NCI-H187 treated with DMSO at 0.1 percent for 48 hours (cell line): ENCODE measurements at places on chromosomes 2 and 18.
A peak's percentile ranks its signal among the peaks of the same experiment; 100 is the strongest.

GRCh38 chr2:151518802-151519201 is 109.1 kb downstream of the RIF1 start:
- no peak for DNase-seq

GRCh38 chr2:99403524-99403923 is 66.3 kb downstream of the EIF5B start:
- no peak for DNase-seq

- DNase-seq, result no peak
These were observed 37.3 kb upstream of the KLF7 start for GRCh38 chr2:207203056-207203455.

DNA sequence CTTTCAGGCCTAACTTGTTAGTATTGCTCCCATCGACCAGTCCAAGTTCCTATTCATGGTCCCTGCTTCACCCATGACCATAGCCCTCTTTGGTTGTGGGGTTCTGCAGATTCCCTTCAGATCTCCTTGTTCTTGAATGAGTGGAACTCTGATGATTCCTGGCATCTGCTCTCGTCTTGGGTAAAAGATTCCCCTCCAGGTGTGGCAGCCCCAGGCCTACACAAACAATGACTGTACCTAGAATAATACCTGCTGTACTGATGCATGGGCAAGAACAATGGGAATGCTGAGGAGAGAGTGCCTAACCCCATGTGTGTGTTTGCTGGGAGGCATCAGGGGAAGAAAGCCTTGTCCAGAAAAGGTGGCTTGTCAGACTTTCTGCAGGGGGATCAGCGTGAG is 39.2 kb upstream of the MRPL19 start:
- no peak for DNase-seq

DNA sequence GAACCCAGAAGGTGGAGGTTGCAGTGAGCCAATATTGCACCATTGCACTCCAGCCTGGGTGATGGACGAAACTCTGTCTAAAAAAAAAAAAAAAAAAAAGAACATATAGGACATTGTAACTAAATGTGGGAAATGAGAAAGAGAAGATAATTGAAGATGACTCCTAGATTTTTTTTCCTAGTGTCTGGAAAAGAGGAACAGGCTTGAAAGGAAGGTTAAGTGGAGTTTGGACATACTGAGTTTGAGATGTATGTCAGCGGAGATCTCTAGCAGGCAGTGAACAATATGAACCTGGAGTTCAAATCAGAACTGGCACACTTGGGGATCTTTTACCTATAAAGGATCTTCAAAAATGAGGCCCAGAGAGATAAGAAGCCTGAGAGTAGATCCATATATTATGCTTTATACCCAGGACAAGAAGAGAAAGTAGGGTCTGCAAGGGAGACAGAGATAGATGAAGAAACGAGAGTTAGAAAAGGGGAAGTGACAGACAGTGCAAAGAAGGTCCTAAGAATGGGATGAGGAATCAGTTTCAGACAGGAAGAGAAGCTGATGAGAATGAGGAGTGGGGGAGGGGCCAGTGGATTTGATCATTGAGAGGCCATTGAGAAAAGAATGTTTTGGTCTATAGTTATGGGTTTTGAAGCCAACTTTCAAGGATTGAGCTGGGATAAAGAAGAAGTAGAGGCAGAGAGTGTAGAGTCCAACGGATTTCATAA is 46.9 kb upstream of the CD28 start:
- no peak for DNase-seq

DNA sequence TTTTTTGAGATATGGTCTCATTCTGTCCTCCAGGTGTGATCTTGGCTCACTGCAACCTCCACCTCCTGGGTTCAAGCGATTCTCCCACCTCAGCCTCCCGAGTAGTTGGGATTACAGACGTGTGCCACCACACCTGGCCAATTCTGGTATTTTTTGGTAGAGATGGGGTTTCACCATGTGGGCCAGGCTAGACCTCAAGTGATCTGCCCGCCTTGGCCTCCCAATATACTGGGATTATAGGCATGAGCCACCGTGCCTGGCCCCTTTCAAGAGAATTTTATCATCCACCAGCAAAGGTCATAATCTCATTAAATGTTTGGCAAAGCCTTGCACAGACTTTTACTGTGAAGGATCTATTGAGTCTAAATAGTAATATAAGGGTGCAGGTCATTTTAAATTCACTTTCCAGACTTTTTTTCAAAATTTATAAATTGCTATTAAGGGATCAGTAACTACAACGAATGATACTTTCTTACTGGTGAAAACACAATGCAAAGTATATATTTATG is 2.5 kb downstream of the HADHA start:
- no peak for DNase-seq

DNA sequence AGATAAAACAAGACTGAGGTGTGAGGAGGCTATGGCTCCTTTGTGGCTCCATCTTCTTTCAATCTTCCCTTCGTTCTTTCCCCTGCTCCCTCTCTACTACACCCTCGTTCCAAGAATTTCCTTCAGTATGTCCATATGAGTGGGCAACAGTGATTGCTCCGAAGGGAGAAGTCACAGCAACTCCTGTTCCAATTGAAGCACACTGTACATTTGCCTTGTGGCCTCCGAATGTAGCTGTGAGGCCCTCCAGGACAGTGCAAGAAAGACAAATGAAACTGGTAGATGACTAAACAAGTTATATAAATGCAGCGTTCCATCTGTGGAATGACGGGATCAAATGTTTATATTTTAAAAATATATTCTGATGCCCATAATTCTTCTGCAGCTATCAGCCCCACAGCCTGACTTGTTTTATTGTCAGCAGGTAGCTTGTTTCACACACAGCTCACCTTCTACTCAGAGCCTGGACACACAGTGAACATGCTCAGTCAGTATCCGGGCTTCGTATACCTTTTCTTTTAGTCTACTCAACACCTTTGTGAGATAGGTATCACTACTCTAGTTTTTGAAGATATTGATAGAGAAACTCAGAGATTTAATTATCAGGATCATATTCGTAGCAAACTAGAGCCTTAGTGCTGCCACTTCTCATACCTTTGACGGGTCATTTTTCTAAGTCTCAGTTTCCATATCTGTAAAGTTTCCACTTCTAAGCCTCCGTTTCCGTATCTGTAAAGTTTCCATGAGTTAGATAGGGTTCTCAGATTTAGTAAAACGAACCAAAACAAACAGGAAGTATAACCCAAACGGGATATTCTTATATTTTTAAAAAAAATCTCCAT is 216.7 kb upstream of the STON1 start:
- DNase-seq, result no peak

DNA sequence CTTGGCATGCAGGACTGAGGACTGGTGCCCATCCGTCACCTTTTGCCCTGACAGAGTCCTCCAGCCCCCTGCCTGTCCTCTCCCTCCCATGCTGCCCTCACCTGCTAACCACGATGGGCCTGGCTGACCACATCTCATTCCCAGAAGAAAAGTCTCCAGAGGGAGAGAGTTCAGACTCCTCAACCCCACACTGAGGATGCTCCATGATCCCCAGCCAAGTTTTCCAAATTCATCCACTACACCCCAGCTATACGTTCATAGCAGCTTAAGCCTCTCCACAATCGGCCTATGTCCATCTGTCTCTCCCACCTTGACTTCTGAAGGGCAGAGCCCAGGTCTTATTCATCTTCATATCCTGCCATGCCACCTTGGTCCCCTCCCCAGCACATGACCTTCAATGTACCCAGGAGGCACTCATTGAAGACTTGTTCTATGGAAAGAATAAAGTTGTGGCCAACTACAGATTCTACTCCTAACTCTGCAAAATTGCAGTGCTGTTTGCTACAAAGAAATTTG is 115.6 kb upstream of the ID2 start:
- DNase-seq, result no peak

- DNase-seq, result no peak
These were observed 134.0 kb upstream of the MGAT5 start for GRCh38 chr2:134119713-134120405.

DNA sequence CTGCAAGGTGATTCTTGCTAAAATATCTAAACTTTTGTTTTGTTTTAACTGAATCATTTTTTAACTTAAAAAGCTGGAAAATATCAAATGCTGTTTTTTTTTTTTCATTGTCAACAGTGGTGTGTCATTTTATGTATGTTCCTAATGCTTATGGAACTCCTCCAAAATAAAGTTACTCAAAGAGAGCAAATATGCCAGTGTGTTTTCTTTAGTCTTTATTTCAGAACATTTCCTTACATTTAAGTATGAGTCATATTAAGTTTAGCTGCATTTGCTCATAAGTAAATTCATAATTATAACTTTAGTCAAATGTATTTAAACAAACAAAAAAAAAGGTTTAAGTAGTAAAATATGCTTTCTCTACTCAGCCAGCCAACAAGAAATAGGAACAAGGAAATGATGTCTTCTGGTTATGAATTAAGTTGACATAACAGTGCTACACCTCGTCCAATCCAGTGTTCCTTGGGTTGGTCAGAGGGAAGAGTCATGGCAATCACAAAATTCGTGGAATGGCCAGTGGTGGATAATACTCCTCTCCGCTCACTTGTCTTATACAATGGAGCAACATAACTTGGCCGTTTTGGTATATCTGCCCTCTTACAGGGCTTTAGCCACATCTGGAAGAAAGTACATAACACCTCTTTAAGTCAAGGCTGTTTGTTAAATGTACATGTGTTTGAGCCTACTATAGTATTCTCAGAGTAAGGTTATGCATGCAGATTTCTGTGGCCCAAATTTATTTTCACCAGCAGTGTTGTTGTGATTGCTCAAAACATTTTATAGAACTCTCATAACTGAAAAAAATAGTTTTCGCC is 80.7 kb downstream of the SLC39A10 start:
- DNase-seq, result no peak

- no peak for DNase-seq
These were observed 89.0 kb upstream of the SERTAD2 start for GRCh38 chr2:64742678-64743077.

- no peak for DNase-seq
These were observed 75.2 kb downstream of the ASXL3 start for GRCh38 chr18:33653231-33653630.

DNA sequence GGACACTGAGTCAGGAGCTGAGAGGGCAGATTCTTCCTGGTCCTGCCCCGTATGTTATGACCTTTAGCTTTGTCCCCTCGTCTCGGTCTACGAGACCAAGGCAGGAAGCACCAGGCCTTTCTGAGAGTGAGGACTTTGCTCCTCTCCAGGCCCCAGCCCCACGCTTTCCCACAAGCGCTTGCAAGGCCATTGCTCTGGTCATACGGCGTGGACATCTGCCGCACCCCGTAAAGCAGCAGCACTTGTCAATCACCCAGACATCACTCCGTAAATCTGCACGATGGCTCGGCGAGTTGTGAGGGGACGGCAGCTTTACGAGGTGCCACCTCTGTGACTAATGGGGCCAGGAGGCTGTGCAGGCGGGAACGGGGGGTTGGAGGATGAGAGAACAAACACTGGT is 100.8 kb upstream of the TWIST2 start:
- no peak for DNase-seq

DNA sequence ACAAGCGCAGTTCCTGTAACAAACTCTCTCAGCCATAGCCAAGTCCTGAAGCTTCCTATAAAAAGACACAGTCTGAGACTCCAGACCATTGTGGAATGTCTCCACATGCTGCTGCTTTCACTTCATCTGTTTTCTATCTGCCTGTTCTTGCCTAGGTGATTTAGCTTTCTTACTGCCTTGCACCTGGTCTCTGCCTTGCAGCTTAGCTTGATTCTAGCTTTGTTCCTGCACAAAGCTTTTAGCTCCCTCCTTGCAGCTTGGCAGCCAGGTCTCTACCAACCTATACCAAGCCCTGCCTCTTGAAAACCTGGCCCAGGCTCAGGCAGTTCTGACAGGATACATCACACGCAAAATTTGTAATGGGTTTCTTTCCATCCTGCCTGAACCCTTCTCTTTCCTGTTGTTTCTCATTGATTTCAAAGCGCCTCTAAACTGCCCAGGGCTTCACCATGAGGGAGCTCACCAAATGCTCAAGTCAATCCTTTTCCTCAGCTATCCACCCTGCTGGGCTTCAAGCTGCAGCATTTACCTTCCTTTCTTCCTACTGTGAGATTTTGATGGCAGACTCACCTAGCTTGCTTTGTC is 941.3 kb upstream of the NXPH2 start:
- no peak for DNase-seq

DNA sequence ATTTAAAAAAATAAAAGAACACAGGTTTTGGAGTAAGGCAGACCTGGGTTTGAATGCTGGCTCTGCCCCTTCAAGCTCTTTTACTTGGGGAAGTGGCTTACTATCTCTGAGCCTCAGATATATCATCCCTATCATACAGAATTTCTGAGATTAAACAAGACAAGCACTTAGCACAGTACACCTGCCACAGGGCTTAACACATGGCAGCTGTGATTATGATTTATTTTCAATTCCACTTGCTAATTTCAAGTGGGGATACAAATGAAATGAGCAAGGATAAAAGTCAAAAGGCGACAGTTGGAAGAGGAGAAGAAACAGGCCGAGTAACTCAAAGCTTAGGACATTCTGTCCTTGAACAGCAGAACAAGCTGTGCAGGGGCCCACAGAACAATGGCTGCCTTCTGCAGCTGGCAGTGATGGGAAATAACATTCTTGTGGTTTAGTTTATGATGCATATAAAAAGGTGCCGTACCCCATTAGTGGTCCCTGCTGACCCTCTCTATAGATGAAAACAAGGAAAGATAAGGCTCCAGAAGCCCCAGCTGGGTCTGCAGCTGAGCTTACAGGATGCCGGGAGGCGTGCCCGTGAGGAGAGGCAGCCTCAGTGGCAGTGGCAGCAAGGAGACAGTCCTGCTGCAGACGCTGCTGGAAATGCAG is 45.3 kb downstream of the KIF3C start:
- peak; percentile 82 for DNase-seq

DNA sequence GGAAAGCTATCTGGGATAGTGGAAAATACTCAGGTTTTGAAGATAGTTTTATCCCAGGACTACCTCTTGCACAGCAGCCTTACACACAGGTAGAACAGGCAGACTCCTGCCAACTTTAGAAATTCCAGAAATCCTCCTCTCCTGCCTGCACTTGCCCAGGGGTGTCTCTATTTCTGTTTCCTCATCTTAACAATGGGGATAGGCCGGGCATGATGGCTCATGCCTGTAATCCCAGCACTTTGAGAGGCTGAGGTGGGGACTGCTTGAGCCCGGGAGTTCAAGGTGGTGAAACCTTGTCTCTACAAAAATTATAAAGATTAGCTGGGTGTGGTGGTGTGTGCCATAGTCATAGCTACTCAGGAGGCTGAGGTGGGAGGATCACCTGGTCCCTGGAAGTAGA is 117.0 kb upstream of the ARL5A start:
- no peak for DNase-seq

DNA sequence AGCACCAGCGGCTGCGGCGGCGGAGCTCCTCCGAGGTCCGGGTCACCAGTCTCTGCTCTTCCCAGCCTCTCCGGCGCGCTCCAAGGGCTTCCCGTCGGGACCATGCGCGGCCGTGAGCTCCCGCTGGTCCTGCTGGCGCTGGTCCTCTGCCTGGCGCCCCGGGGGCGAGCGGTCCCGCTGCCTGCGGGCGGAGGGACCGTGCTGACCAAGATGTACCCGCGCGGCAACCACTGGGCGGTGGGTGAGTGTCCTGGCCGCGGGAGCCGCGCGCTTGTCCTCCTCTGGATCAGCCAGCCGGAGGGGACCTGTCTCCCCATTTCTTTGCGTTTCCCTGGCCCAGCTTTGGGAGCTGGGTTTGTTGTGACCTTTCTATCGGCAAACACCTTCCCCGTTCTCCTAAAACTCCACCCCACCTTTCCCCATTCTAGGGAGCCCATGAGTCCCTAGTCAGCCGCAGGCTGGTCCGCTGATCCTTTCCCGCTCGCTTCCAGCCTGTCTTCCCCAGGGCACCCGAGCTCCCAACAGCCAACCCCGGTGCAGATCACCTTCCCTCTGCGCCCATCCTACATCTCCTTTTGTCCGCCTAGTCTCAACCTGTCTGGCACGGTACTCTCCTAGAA is 316 bp downstream of the GRP start:
- no peak for DNase-seq

- DNase-seq, result no peak
These were observed 67.0 kb upstream of the RMP24 start for GRCh38 chr18:35905436-35905835.

GRCh38 chr2:233692648-233693047 is at the start of gene UGT1A6:
Gene UGT1A6 (plus strand): TSS chr2:233692890. CDS start chr2:233693005, 115 bp downstream.
- DNase-seq, result no peak
